ENCODE measurements at places on chromosomes 1 and 21. TPM values are rescaled to one million over a fixed set of nuclear protein-coding genes. Genes with fewer than 3 reads are reported as not detected.

DNA sequence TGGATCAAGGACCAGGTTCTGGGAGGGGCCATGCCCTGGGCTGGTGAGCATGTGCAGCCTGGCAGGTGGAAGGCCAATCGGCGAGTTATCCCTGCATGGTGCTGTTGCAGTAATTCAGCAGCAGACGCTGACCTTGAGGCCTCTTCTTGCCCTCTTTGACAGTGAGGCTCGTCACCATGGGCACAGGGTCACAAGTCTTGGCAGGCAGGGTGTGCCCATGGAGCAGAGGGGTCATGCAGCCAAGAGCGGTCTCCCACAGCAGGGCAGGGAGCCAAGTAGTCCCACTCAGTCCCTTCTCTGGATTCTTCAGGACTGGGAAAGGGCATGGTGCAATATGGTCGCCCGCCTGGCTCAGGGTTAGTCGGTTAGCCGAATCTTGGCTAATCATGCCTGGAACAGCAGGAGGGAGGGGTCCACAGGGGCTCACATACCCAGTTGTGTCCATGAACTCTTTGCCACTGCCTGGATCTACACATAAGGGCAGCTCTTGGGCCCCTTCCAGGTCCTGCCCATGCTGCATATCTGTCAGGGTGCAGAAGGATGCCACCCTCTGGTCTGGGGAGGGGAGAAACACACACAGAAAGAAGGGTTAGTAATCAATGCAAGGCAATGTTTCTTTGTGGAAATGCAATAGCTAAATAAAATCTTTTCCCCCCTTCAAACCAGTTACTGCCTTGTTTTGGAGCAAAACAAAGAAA is 226.8 kb downstream of the SIPA1L2 start:
- no peak overlapping the region for H3K4me3 ChIP-seq

- H3K27ac ChIP-seq, result no peak overlapping the region
- peaks cover 16% of the 10 kb centered on the region for H3K4me1 ChIP-seq
- DNase-seq, result no peak
Measured at GRCh38 chr21:34195335-34195734, 122.0 kb downstream of the MRPS6 start.

- peak overlapping the region; percentile 29 for H3K4me3 ChIP-seq
- H3K36me3 ChIP-seq, result no peaks in the 10 kb centered on the region
- no peak overlapping the region for H3K27ac ChIP-seq
Measured at GRCh38 chr1:197911857-197912696, 5.1 kb upstream of the LHX9 start.

- H3K27me3 ChIP-seq, result no peaks in the 10 kb centered on the region
- H3K36me3 ChIP-seq, result no peaks in the 10 kb centered on the region
- no peak overlapping the region for H3K4me3 ChIP-seq
- DNase-seq, result no peak
Measured at GRCh38 chr1:217542837-217543236, 88.1 kb downstream of the GPATCH2 start.

CCDC30 gene
- total RNA-seq, result 3.0 TPM

ETV3L gene
- not detected for total RNA-seq

SMPDL3B gene
- total RNA-seq, result not detected

Measured in thoracic aorta (tissue), 2 donors.